ENCODE measurements at places on chromosomes 5 and 9.

GRCh38 chr5:62299101-62299500 is 6.9 kb upstream of the KIF2A start:
- no peak for DNase-seq

DNA sequence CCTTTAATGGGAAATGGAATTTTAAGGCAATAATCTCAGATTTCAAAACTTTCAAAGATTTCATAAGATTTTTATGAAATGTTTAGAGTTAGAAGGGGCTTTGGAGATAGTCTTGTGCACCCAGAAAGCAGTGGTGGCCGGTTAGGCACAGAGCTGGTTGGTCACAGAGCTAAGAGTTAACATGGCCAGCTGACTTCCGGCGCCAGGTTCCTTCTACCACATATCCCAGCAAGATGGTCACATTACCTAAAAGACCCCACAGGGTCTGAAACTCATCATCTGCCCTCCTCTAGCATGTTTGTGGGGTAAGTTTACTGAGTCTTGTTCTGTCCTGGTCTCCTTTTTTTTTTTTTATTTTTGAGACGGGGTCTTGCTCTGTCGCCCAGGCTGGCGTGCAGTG is 19.3 kb downstream of the QRFP start:
- DNase-seq: no peak

DNA sequence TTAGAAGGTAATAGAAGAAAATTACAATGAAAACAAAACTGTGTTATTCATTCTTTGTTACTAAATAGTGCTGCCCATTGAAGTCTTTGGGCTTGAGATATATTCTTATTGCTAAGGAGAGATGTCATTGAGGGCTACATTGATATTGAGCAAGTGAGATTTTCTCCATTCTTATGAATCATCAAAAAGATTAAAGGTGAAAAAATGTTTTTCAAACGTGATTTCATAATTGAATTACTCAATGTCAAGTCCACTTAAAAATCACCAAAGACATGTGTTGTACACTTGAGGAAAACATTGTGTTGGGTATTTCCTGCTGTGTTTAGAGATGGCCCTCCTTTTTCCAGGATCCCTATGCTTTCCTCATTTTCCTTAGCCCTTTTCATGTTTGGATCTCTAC is 448.1 kb downstream of the NFIB start:
- no peak for DNase-seq

GRCh38 chr5:67163231-67163756 is 33.3 kb downstream of the CD180 start:
- DNase-seq: no peak

- no peak for DNase-seq
These were observed 142.2 kb downstream of the OSTF1 start for GRCh38 chr9:75230469-75230868.

DNA sequence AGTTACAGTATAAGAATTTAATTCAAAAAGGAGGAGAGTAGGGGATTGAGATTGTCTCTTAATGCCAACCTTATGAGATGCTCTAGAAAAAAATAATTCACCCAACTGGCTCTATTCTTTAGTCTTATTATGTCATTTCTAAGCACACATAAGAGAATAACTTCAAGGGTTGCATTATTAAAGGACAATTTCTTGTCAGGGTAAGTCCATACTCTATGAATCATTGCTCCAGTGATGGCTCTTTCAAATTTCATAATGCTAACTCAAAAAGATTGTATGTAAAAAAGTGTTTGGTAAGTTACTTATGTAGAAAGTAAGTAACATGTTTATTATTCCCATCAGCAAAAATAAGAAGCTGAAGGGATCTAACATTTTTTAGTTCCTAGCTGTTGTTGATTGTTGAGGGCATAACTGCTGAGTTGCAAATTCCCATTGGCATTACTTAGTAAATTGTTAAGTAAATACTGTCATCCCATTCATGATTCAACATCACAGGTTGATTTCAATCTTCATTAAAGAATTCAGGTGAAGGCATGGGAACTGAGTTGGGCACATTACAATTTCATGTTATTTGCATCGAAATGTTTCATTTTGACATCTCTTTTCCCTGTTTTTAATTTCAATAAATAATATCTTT is 28.6 kb downstream of the ALDH1A1 start:
- DNase-seq: no peak

- no peak for DNase-seq
These were observed 73.6 kb downstream of the ANKRD55 start for GRCh38 chr5:56159521-56159947.

DNA sequence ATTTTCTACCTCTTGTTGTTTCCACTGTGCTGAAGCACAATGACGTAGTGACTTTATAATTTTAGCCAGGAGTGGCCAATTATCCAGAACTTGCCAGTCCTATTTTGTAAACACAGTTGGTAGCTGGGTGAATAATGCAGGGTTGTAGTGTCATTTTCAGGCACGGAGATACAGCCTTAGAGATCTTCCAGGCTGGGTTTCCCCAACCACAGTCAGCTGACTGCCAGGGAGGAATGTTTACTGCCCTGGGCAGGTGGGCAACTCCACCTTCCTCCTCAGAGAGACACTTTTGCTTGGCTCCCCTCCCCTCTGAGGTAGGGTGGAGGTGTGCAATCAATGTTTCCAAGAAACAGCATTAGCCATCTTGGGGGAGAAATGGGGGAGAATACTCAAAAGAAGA is 228.1 kb upstream of the NR4A3 start:
- DNase-seq: no peak

DNA sequence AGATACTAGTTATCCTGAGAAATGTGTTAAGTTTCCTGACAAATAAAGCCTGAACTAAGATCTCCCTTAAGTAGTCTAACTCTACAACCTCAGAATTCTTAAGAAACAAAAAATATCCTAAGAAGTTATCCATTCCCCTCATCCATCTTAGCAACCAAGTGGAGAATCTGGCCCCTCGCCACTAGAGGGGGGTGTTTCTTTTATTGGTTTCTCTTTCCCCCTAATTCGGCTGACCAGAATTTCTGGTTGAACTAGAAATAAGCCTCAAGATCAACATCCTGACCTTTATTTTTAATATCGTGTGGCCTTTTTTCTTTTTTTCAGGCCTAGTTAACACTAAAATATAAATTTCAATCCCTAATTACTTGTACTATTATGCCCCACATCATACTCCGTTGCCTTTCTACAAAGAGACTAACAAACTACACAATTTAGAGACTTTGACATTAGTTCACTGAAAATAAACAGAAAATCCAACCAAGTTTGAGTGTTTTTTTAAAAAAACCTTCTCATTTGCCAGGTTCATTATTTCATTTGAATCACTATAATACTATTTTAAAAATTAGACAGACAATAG is 14.3 kb upstream of the NR4A3 start:
- DNase-seq: no peak

DNA sequence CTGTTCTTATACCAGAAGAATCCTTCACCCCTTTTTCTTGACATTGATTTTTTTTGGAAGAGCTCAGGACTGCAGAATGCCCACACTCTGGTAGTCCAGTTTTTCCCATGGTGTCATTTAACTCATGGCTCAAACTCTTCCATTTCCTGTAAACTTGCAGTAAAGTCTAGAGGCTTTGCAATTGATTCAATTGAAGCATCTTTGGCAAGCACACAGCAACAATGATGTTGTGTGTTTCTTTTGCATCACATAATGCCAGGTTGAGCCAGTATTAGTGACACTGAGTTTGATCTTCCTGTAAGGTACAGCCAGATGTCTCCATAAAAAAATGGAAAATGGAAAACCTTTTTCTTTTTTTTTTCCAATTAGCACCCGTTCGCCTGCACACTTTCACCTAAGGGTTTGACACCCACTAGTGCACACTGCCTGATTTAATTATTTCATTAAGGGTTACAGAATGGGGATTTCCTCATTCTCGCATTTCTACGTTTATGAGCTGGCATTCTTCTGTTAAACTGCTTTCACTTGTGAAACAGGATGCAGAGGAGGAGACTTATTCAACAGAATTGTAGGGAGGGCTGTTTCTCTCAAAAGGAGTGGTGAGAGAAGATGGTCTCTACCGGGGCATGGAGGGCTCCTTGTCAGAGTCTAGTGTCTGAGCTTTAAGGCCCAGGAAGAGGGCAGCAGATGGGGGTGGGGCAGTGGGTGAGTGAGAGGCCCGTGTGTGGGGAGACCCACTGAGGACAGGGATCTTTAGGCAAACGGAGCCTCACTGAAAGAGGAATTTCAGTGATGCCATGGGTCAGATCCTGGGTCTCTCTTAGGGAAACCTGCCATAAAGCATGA is 2.2 kb upstream of the S1PR3 start:
- no peak for DNase-seq

DNA sequence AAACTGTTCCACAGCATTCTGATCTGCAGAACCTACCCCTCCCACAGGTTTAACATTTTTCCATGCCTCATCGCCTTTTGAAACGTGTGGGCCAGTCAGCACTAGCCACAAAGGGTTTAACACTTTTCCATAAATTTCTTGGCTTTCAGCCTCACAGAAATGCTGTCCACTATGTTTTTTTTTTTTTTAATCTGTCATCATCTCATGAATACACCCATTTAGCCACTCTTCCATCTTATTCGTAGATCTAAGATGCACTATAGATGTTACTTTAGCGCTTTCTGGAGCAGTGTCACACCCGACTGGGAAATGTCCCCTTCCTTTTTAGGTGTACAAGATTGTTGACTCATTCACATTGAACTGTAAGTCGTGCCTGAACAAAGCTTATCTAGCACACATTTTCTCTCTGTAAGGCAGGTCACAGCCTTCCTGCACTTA is 62.3 kb downstream of the GCNT1 start:
- no peak for DNase-seq

- no peak for DNase-seq
These were observed 58.0 kb upstream of the RETREG1 start for GRCh38 chr5:16674750-16675149.

- no peak for DNase-seq
These were observed 16.4 kb downstream of the RAB14 start for GRCh38 chr9:121185178-121185745.

GRCh38 chr9:82127465-82127864 is 138.9 kb downstream of the SPATA31D1 start:
- no peak for DNase-seq

DNA sequence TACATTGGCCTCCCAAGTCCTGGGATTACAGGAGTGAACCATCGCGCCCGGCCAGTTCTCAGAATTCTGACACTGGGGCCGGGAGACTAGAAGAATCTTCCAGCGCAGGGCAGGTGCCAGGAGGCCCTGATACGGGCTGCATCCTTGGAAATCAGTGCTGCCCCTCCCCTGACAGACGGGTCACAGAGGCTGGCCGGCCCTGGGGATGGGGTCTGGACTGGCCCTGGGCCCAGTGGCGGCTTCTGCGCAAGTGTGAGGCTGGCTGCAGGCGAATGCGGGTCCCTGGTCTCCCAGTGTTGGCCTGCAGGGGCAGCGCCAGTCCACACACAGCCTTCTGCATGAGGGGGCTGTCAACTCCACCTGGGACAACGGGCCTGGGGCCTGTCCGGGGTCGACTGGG is 831 bp upstream of the TBC1D9B start:
- DNase-seq: no peak

- no peak for DNase-seq
These were observed 147.6 kb downstream of the KIAA0825 start for GRCh38 chr5:94470802-94471201.

- no peak for DNase-seq
These were observed 404.0 kb downstream of the PDE4D start for GRCh38 chr5:59489551-59489950.

- DNase-seq: no peak
These were observed 13.4 kb downstream of the OXCT1 start for GRCh38 chr5:41856644-41857491.

DNA sequence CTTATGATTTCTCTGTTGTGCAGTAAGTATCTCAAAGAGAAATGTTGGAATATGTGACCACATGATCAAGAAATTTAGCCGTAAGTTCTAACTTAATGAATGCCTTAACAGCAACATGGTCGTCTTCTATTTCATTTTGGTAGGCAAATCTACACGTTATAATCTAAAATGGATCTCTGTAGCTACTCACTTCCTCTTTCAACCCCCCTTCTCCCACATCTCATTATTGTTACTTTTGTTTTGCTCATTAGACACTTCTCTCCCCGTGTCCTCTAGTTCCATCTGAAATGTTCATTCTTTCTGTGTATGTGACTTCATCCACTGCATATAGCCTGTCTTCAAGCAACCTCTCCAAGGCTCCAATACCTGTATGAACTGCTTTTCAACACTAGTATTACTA is 27.1 kb upstream of the LPAR1 start:
- no peak for DNase-seq

DNA sequence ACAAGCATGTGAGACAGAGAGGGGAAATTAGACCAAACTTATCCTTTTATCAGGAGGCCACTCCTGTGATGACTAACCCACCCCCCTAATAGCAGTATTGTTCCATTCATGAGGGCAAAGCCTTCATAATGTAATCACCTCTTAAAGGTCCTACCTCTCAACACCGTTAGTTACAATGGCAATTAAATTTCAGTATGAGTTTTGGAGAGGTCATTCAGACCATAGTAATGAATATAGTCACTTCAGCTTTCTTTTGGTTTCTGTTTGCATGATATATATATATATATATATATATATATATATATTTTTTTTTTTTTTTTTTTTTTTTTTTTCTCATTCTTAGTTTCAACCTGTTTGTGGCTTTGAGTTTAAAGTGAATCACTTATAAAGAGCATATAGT is 10.5 kb downstream of the ADGRV1 start:
- no peak for DNase-seq

DNA sequence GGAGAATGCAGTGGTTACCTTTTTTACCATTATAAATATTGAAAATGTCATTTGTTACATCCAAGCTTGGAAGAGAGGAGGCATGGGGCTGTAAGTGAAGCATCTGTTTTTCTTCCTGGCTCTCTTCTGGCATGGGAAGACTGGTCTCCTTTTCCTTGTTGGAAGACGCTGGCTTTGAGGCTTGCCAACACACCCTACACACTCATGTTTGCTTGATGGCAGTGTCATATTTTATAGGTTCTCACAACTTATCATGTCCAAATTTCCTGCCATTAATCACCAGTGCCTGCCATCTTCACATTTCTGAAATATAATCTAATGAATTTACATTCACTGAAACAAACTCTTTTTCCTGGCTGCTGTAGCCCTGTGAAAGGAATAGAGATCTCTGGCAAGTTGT is 252.9 kb downstream of the MAN2A1 start:
- DNase-seq: no peak

GRCh38 chr5:178437386-178438075 is 152.7 kb downstream of the COL23A1 start:
- no peak for DNase-seq

DNA sequence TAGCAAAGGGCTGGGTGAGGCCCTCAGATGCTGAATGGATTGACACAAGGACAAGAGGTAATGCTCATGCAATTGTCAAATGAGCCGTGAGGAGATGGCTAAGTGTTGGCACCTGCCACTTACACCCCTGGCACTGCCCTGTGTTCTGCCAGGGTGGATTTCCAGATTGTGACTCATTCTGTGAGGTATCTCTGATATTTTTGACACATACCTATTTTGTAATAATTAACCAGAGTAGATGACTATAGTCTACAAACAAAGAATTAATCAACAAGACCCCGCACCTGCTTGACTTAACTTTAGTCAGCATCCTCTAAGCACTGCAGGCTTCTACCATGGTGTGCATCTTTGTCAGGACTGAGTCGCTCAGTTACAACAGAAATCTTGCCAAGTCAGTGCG is 200.8 kb downstream of the DIRAS2 start:
- no peak for DNase-seq
